ENCODE measurements at places on chromosomes 7 and 10. TPM values are rescaled to one million over a fixed set of nuclear protein-coding genes. Genes with fewer than 3 reads are reported as not detected.
A peak's percentile ranks its signal among the peaks of the same experiment; 100 is the strongest.

DNA sequence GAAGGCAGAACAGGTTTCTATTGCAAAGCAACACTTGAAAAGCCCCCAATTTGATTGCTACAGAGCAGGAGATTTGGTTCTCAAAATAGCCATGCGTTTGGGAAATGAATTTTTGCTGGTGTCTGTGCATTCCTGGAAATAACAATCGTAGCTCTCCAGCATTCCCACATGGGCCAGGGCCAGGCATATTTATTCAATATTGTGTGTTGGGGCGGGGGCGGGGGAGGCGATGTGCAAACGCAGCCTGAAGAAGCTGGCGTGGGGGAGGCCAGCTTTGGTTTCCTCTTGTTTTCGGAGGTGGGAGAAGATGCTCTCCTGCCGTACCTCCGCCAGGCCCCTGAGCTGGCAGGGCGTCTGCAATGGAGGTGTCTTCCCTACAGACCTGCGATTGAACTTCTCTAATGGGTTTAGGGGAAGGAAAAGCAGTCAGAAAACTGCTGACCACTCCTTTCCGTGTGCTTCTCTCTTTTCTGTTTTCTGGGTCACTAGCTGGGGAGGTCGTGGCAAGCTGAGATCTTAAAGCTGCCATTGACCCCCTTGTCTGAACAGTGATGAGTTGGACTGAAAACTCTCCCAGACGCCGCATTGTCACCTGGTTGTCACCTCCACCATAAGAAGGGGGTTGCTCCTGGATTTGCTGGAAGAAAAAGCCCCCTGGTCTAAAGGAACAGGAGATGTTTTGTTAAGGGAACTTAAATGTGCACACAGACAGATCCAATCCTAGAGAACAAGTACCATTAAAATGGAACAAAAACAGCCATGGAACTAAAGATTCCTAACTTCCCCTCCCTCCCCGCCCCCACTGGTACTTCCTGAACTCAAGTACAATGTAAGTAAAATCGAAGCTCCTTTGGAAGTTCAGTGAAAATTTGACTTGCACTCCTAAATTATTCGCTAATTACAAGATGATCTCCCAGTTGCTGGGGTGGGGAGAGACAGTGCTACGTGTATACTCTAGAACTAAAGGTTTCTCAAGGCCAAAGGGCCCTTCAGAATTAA is 56.4 kb upstream of the HABP2 start:
- DNase-seq = no peak
- H3K27ac ChIP-seq = no peak overlapping the region
- no peak overlapping the region for H3K4me3 ChIP-seq
- H3K4me1 ChIP-seq = no peaks in the 10 kb centered on the region
- H3K27me3 ChIP-seq = peaks cover 22% of the 10 kb centered on the region

- H3K4me3 ChIP-seq = no peak overlapping the region
- H3K27me3 ChIP-seq = peaks cover 81% of the 10 kb centered on the region
- no peak overlapping the region for H3K27ac ChIP-seq
- DNase-seq = no peak
- peaks cover 34% of the 10 kb centered on the region for H3K4me1 ChIP-seq
Measured at GRCh38 chr7:158997471-158997870, 141.1 kb downstream of the DYNC2I1 start.

GRCh38 chr10:76086170-76086760 is 654.8 kb downstream of the LRMDA start:
- no peak overlapping the region for H3K27ac ChIP-seq
- H3K4me3 ChIP-seq = no peak overlapping the region
- no peaks in the 10 kb centered on the region for H3K27me3 ChIP-seq
- H3K4me1 ChIP-seq = no peaks in the 10 kb centered on the region
- H3K36me3 ChIP-seq = no peaks in the 10 kb centered on the region

- no peaks in the 10 kb centered on the region for H3K4me1 ChIP-seq
- no peak overlapping the region for H3K27ac ChIP-seq
- H3K4me3 ChIP-seq = no peak overlapping the region
- peaks cover 8% of the 10 kb centered on the region for H3K36me3 ChIP-seq
Measured at GRCh38 chr10:114975091-114975490, 37.1 kb downstream of the TRUB1 start.

GRCh38 chr7:151010307-151011096 is 13.8 kb downstream of the ATG9B start:
- H3K4me1 ChIP-seq = peaks cover 42% of the 10 kb centered on the region
- peak overlapping the region; percentile 85 for H3K27ac ChIP-seq
- peaks cover 36% of the 10 kb centered on the region for H3K36me3 ChIP-seq
- H3K4me3 ChIP-seq = peak overlapping the region; percentile 57
- peak; percentile 93 for DNase-seq

- H3K27me3 ChIP-seq = no peaks in the 10 kb centered on the region
- no peaks in the 10 kb centered on the region for H3K4me1 ChIP-seq
- no peak overlapping the region for H3K4me3 ChIP-seq
- DNase-seq = no peak
- H3K27ac ChIP-seq = no peak overlapping the region
Measured at GRCh38 chr7:36760856-36761762, 36.8 kb upstream of the AOAH start.

DNA sequence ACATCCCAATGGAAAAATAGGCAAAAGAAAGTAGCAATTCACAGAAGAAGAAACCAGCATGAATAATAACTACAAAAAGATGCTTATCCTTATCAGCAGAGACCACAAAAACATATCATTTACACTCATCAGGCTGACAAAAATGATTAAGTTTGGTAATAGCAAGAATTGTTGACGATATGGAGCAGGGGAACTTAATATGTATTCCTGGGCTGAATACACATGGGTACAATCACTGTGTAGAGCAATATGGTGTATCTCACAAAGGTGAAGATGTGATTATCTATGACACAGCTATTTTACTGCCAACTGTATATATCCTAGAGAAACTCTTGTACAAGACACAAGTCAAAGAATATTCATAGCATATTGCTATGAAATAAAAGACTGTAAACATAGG is 141.8 kb upstream of the NOBOX start:
- H3K4me3 ChIP-seq = no peak overlapping the region
- H3K4me1 ChIP-seq = no peaks in the 10 kb centered on the region
- H3K27me3 ChIP-seq = no peaks in the 10 kb centered on the region
- no peak for DNase-seq

GRCh38 chr10:11213137-11213536 is 195.5 kb downstream of the CELF2 start:
- no peak for DNase-seq
- H3K36me3 ChIP-seq = no peaks in the 10 kb centered on the region
- no peak overlapping the region for H3K4me3 ChIP-seq
- no peak overlapping the region for H3K27ac ChIP-seq

- peaks cover 6% of the 10 kb centered on the region for H3K4me1 ChIP-seq
- H3K27me3 ChIP-seq = peaks cover 78% of the 10 kb centered on the region
- H3K4me3 ChIP-seq = no peak overlapping the region
- H3K36me3 ChIP-seq = no peaks in the 10 kb centered on the region
Measured at GRCh38 chr7:151851145-151851751, 25.7 kb downstream of the PRKAG2 start.

DNA sequence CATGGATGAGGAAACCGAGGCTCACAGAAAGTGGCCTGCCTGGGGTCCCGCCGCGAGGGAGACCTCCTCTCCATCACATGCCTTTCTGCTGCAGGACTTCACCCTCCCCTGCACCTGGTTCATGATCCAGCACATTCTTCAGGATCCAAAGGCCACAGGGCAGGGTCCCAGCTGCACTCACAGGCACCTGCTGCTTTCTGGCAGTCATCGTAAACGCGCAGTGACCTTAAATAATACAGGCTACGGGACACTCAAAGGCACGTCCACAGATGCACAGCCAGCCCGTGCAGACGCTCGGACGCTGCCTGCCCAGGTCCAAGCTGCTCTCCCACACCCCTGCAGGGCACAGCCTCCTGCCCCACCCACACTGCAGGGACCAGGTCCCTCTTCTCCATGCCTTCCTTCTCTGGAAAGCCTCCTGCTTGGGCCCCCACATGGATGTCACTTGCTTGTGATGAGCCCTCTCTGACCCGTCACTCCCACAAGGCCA is 49.9 kb downstream of the CALML3 start:
- H3K36me3 ChIP-seq = no peaks in the 10 kb centered on the region
- no peak for DNase-seq
- no peak overlapping the region for H3K27ac ChIP-seq
- no peak overlapping the region for H3K4me3 ChIP-seq

DNA sequence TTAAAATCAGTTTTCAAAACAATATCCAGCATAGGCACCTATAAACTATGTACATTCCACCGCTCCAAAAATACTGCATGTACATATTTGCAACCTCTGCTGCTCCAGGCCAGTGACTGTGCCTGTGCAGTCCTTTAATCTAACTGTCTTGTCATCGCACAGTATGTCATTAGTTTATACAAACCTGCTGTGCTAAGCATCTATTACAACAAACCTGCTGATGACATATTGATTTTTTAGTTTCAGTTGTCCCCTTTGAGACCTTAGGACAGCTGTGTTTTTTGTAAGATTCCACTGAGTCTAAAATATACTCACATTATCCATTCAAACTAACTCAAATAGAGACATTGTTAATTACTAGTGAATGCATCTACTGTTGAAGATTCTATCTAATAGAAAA is 33.1 kb downstream of the SEMA3C start:
- H3K4me3 ChIP-seq = no peak overlapping the region
- H3K27me3 ChIP-seq = no peaks in the 10 kb centered on the region
- H3K27ac ChIP-seq = no peak overlapping the region
- no peak for DNase-seq
- no peaks in the 10 kb centered on the region for H3K36me3 ChIP-seq

GRCh38 chr10:96478355-96478754 is 35.4 kb downstream of the TLL2 start:
- no peaks in the 10 kb centered on the region for H3K27me3 ChIP-seq
- no peak overlapping the region for H3K27ac ChIP-seq
- H3K4me1 ChIP-seq = peaks cover 3% of the 10 kb centered on the region
- H3K36me3 ChIP-seq = no peaks in the 10 kb centered on the region

DNA sequence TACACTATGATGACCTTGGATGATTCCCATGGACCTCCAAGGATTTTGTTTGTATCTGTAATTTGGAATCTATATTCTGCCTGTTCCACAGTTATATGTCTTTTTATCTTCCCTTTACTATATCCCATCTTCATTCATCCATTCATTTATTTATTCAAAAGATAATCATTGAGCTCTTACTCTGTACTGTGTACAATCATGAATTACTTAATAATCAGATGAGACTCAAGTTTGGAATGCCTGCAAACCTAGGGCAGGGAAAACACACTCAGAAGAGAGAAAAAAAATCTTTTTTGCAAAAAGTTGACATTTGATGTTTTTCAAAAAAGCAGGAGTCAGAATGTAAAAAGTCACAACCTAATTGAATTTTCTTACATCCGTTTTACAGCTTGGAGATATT is 170.2 kb upstream of the GNAI1 start:
- H3K27me3 ChIP-seq = no peaks in the 10 kb centered on the region
- H3K4me3 ChIP-seq = no peak overlapping the region
- H3K36me3 ChIP-seq = no peaks in the 10 kb centered on the region
- no peak for DNase-seq

GRCh38 chr7:131568510-131568909 is 12.1 kb upstream of the PODXL start:
- H3K27ac ChIP-seq = no peak overlapping the region
- H3K27me3 ChIP-seq = peaks cover 60% of the 10 kb centered on the region
- no peaks in the 10 kb centered on the region for H3K4me1 ChIP-seq
- no peaks in the 10 kb centered on the region for H3K36me3 ChIP-seq

DNA sequence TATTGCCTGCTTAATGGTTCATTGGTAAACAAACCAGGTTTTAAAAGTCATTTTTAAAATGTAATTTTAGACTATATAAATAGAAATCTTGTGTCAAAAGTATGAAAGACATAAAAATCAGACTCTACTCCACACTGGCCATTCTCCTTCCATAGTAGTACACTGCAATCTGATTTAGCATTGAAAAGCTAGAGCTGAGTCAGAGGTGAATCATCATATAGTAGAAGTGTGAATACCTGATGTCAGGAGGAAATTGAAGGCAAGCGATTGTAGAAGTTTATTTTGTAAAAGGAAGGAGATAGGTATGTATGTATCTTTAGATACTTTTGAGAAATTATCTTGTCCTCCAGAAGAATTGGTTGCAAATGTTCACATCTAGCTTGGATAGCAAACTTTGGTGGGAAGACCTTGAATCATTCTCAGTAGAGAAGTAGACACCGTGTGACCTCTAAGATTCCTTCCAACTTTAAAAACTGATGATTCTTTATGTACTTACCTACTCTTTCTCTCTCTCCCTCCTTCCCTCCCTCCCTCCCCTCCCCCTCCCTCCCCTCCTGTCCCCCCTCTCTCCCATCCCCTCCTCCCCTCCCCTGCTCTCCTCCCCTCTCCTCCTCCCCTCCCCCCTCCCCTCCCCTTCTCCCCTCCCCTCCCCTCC is 88.1 kb downstream of the BTAF1 start:
- peaks cover 63% of the 10 kb centered on the region for H3K36me3 ChIP-seq
- H3K4me1 ChIP-seq = no peaks in the 10 kb centered on the region
- H3K27ac ChIP-seq = peak overlapping the region; percentile 61
- no peak overlapping the region for H3K4me3 ChIP-seq

- no peak for DNase-seq
- H3K27ac ChIP-seq = no peak overlapping the region
- peaks cover 25% of the 10 kb centered on the region for H3K27me3 ChIP-seq
- no peaks in the 10 kb centered on the region for H3K36me3 ChIP-seq
- H3K4me1 ChIP-seq = no peaks in the 10 kb centered on the region
Measured at GRCh38 chr7:45646207-45646821, 72.1 kb downstream of the ADCY1 start.

- no peaks in the 10 kb centered on the region for H3K36me3 ChIP-seq
- H3K27me3 ChIP-seq = 0 out of 3 replicates have a peak, but pooled peaks cover 2% of the 10 kb centered on the region
- H3K4me1 ChIP-seq = no peaks in the 10 kb centered on the region
- H3K4me3 ChIP-seq = no peak overlapping the region
Measured at GRCh38 chr7:45642044-45642443, 67.9 kb downstream of the ADCY1 start.

DNA sequence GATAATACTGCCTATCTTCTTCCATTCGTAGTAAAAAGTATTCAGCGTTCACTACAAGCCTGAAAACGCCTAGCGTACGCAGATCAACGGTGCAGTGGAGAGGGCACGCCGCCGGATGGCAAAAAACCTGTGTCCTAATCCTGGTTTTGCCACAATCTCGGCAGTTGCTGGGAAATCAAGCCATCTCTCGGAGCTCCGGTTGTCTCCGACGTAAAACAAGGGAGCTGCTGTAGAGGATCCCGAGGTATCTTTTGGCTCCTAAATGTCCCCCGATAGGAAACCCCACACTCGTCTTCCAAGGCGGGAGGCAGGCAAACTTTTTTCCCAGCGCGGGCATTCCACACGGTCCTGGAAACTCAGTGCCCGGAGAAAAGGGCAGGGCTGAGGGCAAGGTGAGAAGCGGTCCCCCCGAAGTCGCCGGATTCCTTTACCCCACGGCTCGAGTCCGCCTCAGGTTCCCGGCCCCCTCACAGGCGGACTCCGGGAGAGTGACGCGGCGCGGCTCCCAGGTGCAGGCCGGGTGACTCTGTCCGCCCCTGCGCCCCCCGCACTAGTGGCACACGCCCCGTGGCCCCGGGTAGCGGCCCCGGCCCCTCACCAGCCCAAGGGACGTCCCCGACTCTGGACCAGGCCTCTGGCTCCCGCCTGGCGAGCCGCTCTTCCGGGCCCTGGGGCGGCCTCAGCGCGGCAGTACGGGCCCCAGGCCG is 649 bp downstream of the IDE start:
- H3K36me3 ChIP-seq = peaks cover 25% of the 10 kb centered on the region
- H3K4me3 ChIP-seq = peak overlapping the region; percentile 87
- no peaks in the 10 kb centered on the region for H3K27me3 ChIP-seq
- peaks cover 9% of the 10 kb centered on the region for H3K4me1 ChIP-seq

Gene EPO
- total RNA-seq = not detected

Gene ECHDC3
- 17.9 TPM for total RNA-seq

Gene ELAPOR2
- total RNA-seq = 36.3 TPM

Gene AUTS2
- 0.58 TPM for total RNA-seq

Gene CADPS2
- 0.18 TPM for total RNA-seq

Data from K562 (cell line).